NCI-H460 (cell line): ENCODE measurements at places on chromosomes 5 and 9. TPM values are rescaled to one million over a fixed set of nuclear protein-coding genes. Genes with fewer than 3 reads are reported as not detected.

Gene FREM1
- total RNA-seq: not detected in 2 replicates

DNA sequence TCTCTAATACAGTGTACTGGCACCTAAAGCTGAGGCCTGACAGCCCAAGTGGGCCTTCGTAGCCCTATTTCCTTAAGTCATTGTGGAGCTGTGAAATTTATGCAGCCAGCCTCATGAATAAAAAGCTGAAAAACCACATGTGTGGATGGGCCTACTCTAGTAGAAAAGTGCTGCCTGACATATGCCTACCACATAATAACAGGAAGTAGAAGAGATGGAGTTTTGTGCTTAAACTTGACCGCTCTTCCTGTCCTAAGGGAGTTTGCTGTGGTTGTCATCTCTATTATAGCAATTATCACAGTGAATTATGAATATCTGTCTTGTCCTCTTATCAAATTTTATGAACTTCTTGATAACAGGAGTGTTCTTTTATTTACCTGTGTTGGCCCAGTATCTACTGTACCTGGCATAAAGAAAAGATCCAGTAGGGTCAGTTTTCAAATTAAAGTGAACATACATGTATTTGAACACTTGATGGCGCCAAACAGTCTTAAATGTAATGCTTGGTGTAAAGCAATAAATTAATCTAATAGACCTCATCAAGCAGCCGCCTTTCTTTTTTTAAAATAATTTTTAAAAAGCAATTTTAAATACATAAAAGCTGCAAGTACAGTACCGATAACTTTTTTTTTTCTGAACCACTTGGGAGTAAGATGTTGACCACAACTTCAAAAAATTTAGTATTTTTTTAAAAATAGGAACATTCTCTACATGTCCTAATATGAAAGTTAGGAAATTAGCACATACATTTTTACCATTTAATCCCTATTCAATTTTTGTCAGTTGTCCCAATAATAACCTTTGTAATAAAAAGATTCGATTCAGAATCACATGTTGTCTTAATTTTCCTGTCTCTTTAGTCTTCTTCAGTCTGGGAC lies 51.0 kb downstream of the FKTN start:
- DNase-seq: peak; percentile 52

DNA sequence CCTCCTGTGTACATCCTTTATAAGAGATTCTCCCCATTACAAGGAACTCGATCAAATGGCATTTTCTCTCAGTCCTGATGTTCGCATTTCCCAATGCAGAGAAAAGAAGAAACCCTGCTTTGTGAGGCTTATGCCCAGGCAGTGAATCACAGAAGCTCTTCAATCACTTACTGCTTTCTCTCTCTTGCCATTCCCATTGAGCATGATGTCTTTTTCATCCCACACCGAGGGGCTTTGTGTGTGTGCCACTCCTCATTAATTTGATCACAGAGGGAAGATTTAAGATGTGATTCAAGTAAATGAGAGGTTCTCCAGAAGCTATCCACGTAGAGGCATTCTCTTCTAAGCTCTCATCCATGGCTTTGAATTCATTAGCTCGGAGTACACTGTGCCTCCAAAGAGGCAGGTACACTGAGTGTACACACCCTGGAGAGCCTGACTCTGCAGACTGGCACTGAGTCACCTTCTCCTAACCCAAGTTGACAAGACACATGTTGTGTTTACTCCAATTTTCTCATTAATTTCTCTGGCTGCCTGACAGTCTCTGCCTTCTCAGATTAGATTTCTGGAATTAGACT lies 45.4 kb downstream of the MFAP3 start:
- no peak for DNase-seq

DNA sequence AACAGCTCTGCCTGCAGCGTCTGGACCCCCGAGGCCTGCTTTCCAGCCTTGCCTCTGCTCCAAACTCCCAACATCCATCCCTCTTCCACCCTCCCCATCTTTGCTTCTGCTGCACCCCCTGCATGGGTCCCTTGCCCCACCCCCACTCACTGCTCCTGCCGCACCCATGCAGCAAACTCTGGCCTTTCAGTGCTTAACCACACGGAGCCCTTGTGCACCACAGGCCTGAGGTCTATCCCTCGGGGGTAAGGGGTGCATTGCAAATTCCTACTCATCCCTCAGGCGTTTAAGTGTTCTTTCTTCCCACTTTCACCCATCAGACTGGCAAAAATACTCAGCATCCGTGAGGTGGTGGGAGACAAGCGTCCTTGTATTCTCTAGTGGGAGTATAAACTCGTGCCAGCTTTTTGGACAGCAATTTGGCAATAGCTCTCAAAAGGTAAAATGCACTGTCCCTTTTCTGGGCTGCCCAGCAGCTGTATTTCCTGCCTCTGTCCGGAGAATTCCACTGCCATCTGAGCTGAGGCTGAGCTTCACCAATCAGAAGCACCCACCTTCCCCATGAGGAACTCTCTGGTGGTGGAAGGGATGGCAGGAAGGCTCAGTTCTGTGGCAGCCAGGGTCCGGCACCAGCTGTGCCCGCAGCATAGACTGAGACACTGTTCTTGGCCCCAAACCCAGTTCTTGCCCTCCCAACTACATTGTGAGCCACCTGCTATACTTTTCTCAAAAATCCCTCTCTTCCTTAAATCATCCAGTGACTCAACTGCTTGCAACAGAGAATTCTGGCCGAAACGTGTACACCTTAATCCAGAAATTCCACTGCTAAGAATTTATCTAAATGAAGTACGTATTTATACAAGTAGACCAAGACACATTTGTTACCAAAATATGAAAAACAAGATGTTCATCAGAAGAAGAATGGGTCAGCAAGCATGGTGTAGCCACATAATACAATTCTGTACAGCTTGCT lies 15.0 kb downstream of the PSMB7 start:
- no peak for DNase-seq

GRCh38 chr9:113380869-113381378 lies 4.1 kb upstream of the HDHD3 start:
- DNase-seq: no peak

DNA sequence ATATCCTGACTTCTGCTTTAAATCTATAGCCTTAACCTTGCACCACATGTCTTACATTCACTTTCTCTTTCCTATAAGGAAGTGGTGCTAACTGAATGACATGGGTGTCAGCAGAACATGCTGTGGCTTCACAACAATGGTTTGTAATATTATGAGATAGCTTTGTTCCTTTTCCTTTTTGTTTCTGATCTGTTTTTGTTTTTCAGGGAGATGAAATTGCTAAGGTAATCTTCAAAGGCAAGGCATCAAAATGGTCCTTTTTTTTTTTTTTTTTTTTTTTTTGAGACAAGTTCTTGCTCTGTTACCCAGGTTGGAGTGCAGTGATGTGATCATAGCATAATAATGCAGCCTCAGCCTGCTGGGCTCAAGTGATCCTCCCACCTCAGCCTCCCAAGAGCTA lies 53.6 kb upstream of the RANBP6 start:
- no peak for DNase-seq

DNA sequence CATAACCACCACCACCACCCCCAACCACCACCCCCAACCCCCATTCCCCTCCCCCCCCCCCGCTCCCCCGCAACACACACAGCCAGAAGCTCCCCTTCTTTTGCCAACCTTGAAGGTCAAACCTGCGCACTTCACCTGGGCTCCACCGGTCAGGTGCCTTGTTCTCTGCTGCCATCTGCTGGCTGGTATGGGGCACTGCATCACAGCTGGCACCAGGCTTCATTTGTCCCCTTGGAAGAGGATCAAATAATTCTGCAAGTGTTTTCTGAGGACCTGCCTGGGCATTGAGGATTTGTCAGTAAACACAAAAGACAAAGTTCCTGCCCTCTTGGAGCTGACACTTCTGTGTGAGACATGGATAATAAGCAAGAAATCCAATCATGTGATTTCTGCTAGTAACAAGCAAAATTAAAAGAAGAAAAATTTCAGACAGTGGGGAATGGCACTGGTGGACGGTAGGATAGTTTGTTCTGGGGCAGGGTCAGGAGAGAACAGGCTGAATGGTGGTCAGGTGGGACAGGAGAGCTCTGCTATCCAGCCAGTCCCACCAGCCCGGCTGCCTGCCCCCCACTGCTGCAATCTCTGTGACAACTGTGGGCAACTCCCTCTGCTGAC lies 55.6 kb upstream of the LMX1B start:
- DNase-seq: peak; percentile 51

DNA sequence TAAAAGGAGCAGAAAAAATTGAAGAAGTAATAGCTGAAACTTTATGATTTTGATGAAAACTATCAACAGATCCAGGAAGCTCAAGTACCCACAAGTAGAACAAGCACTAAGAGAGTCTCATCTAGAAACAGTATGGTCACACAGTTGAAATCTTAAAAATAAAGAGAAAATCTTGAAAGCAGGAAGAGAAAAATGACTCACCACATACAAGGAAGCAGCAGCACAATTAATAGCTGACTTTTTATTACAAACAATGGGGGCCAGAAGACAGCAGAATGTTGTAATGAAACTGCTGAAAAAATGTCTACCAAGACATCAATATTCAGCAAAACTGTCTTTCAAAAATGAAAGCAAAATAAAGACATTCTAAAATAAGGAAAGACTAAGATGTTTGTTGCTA lies 1108.3 kb upstream of the DMAC1 start:
- no peak for DNase-seq

Gene IFNK
- total RNA-seq: not detected in 2 replicates

- no peak for DNase-seq
Measured at GRCh38 chr9:27619743-27620142, 46.5 kb upstream of the C9orf72 start.

GRCh38 chr5:175862131-175863012 lies 9.0 kb upstream of the CPLX2 start:
- no peak for DNase-seq

DNA sequence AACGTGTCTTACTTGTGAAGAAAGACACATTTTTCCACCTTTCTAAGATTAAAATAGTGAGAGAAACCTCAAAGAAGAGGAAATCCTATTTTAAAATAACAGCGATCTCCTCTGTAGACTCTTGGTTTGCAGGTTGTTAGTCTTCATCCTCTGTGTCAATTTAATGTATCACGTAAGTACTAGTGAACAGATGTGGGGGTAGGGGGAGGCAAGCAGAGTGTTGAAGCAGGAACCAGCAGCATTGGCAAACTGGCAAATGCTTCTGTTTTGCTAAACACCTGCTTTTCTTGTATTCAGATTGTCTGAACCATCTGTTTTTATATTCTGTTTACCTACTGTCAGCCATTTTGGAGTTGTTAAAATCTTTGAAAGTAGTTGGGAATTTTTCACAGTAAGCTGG lies 159.3 kb upstream of the TLX3 start:
- no peak for DNase-seq

DNA sequence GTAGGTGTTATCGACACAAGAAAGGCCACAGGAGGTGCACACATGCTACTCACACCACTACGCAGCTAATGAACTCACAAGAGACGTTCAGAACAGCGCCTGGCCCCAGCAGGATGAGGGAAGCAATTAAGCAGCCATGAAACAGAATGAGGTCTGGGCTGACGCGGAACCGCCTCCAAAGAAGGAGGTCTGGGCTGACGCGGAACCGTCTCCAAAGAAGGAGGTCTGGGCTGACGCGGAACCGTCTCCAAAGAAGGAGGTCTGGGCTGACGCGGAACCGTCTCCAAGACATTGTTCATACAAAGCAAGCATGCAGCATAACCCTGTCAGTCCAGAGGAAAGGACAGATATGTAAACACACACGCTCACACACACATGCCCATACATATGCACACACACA lies 63.2 kb upstream of the ZNF354A start:
- no peak for DNase-seq

GRCh38 chr9:94157050-94157801 lies 73.0 kb downstream of the PTPDC1 start:
- DNase-seq: peak; percentile 82

- no peak for DNase-seq
Measured at GRCh38 chr9:127081250-127082185, 40.9 kb downstream of the ANGPTL2 start.

GRCh38 chr5:56543441-56544388 lies 271.6 kb upstream of the MAP3K1 start:
- DNase-seq: no peak

GRCh38 chr5:87156631-87157030 lies 111.1 kb upstream of the RASA1 start:
- no peak for DNase-seq

Gene ALDOB
- not detected in 2 replicates for total RNA-seq

DNA sequence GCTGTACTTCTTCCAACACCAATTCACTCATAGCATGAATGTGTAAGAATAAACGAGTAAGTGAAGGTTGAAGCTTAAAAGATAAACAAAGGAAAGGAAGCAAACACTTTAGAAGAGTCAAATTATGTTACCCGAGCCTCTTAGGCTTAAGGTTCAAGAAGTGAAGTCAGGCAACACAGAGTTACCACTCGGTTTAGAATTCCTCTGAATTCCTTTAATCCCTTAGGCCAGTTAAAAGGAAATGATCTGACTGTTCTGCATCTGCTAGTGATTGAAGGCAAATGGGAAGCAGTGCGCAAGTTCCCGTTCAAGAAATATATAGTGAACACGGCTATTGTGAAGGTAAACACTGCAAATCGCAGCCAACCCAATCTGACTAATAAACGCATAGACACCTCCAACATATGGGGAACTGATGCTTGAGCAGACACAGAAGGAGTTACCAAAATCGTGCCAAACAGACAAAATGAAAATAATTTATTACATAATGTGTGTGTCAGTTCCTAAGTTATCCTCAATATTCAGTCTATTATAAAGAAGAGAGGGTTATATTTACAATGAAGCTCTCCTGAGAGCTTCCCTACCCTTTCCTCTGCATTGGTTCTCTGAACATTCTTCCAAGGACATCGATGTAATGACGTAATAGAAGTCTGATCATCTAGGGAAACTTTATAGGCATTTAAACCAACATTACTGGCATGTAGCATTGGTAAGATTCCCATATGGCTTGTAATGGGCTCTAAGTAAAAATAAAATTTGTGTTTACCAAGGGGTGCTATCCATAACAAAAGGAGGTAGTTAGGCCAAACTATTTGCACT lies 837.1 kb upstream of the ZNF608 start:
- no peak for DNase-seq

DNA sequence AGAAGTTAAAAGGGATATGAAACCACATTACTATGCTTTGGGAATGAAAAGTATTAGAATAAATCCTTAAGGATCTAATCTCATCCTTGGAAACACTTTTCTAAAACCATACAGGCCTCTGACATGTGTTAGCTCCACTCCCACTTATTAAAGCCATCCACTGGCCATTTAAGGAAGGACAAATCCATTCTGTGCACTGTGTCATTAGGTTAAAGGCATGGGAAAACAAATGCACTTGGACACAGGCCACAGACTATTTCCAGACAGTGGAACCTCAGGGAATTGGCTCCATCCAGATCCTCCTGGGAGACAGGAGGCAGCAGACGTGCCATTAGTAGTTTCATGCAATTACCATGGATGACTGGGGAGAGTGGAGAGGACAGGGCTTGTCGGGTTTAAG lies 454.9 kb downstream of the ENC1 start:
- DNase-seq: no peak

Gene ADAMTS16
- total RNA-seq: not detected in 2 replicates

- DNase-seq: no peak
Measured at GRCh38 chr9:18229992-18230676, 243.8 kb upstream of the ADAMTSL1 start.

Gene MYO10
- total RNA-seq: 10.0 and 13.0 TPM in 2 replicates

Gene FABP6
- 1.0 and 2.2 TPM in 2 replicates for total RNA-seq

Gene CDH10
- 7.9 and 8.6 TPM in 2 replicates for total RNA-seq

- no peak for DNase-seq
Measured at GRCh38 chr5:106909716-106910115, 761.0 kb downstream of the EFNA5 start.

- DNase-seq: no peak
Measured at GRCh38 chr9:87178302-87178701, 231.0 kb upstream of the GAS1 start.

GRCh38 chr9:114143234-114143633 lies 12.1 kb upstream of the COL27A1 start:
- DNase-seq: no peak
